Stimulated activated CD4-positive, alpha-beta T cell treated with anti-CD3 and anti-CD28 coated beads, Interleukin-12 subunit alpha, Interleukin-12 subunit beta, amount 100 ng/mL, for 4 hours (primary cell): ENCODE measurements at places on chromosomes 13 and 19.

DNA sequence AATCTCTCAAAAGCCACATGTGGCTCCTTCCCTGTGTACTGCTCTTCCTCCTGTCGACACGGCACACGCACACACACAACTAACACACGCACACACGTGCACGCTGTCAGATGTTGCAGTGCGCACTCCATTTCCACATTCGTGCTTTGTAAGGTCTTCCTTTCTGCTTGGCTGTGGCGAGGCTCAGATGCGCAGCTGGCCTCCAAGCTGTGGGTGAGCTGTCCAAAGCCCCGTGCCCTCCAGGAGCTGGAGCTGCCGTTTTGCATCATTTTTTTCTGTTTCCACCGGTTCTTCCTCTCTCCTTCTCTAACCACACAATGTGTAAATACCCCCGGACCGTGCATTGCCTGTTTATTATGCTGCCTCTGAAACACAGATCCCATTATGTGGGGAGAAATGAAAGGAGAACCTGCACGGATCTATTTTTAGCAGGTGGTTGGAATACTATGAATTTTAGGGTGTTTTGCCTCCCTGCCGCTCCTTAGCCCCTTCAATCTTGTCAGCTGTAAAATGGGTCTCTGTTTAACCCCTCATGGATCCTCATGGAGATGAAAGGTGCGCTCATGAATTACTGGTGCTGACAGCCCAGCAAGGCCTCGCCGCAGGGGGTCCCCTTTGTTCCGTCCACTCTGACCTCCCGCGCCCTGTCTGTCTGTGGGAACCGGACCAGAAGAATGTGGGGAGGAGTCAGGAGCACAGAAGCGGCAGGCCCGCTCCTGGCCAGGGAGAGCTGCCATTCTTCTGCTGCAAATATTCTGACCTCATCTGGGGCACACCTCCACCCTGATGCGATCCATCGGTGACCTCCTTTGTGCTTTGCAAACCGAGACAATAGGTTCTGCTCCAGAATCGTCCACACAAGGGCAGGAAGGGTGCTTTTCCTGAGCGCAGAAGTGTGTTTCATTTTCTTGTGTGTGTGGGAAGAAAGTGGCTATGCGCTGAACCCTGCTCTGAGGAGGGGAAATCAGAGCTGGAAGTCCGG lies 137.7 kb downstream of the SOX1 start:
- no peak for DNase-seq

GRCh38 chr19:49858088-49858985 lies 7.4 kb downstream of the PTOV1 start:
- no peak for DNase-seq

DNA sequence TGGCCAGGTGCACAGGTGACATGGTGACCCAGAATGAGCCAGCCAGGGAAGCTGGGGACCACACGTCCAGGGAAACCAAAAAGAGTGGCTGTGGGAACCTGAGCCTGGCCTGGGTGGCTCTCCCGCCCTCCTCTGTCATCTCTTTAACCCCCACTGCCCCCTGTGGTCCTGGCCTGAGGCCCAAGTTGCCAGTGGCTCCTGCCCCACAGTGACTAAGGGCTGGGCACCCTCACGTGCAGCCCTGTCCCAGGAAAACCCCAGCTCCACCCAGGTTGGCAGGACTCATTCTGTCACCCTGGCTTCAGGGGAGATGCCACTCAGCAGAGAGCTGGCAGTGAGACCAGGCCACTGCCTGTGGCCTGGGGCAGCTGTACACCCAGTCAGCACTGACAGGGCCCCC lies 30.6 kb upstream of the ISYNA1 start:
- DNase-seq, result no peak

DNA sequence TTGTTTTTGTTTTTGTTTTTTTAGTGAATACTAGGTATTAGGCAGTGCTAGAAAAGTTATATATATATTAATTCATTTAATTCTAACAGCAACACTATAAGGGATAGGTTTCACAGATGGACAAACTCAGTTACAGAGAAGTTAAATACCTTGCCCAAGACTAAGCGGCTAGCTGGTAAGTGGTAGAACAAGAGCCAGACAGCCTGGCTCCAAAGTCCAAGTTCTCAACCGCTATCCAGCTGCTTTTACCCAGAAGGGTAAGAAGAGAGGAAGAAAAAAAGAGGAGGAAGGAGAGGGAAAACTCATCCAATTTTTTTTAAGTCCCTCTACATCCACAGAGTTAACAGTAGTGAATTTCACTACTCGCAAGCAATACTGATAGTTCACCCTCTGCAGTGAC lies 217.0 kb downstream of the SPRY2 start:
- no peak for DNase-seq

DNA sequence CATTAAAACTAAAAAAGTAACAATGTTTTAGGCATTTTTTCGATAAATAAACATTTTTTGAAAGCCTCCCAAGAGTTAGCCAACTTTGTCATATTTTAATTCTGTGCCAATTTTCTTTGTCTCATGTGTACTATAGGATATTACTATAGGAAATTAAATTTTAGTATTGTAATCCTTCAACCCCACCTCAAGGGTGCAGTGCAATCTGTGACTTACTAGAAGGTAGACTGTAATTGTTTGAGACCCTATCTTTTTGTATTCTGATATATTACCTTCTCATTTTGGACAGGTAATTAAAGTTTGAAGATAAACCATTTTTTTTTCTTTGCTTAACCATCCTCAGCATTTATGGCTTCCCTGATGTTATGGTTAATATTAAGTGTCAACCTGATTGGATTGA lies 457.8 kb downstream of the PCDH20 start:
- DNase-seq, result no peak

DNA sequence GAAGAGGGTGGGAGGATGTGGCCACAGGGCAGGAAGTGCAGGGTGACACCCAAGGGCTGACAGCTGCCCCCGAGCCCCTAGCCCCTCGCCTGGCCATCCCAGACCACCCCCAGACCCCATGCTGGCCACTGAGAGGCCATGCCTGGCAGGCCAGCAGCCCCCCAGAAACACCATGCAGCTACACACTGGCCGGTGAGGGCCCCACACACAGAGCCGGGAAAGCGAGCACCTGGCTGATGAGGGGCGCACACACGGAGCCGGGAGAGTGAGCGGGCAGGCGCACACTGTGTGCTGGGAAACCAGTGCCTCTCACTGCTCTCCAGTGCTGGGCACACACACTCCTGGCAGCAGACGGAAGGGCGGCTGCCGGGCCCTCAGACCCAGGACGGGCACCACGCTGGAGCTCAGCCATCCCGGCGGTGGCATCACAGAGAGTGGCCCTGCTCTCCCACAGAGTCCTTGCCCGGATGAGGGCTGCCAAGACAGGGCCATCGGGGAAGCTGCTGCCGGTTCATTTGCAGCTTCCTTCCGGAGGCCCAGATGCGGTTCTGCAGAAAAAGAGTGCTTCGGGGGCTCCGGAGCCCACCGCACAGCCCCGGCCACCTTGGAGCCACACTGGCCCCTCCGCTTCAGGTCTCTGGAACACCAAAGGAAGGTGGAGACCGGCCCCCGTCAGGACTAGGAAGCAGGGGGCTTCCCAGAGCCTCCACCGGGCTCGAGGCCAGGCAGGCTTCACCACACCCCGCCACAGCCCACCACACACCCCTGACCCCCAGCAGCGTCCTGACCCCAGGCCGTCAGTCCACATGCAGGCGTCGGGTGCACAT lies 76.4 kb downstream of the SPACA7 start:
- DNase-seq, result no peak

- no peak for DNase-seq
Measured at GRCh38 chr19:16934489-16934888, 45.7 kb downstream of the F2RL3 start.
